ENCODE measurements at places on chromosomes 3 and 15. TPM values are rescaled to one million over a fixed set of nuclear protein-coding genes. Genes with fewer than 3 reads are reported as not detected.
A peak's percentile ranks its signal among the peaks of the same experiment; 100 is the strongest.

DNA sequence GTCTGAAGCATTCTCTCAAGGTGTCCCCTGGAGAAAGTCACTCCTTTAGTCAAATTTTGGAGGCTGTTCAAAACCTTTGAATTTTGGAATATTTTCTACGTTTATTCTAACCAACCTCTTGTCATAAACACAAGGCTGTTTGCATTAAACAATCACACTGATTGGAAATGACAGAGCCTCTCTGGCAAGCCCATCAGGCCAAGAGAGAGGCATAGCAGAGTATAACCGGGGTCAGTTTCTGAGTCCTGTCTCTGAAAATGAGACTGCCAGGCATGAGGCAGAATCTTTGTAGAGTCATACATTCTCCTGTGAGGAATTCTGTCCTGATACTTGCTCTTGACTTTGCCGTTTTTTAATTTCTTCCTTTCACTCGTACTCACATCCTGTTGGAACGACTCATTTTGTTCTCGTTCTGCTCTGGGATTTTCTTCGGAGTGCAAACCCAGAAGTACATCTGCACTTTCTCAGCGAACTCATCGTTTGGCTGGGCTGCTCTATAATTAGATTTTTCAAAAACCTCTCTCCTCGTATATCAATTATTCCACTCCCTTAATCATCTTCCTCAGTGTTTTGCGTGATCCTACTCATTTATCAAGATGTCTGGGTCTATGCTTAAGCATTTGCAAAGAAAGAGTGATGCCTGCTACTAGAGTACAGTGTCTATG lies 114.2 kb downstream of the AGBL1 start:
- DNase-seq = no peak

DNA sequence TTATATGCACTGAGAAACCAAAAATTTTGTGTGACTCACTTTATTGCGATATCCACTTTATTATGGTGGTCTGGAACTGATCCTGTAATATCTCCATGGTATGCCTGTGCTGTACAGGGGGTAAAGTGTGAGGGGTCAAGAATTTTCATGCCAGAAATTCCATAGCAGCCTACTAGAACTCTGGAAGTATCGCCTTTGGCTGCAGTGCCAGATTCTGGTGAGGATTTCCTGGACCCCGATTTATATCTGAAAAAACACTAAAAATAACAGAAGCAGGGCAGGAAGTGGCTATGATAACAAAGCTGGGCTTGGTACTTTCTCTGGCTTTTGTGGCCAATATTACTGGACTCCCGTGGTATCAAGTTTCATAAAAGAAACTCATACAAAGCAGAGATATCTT lies 36.4 kb downstream of the CCDC80 start:
- DNase-seq = no peak

DNA sequence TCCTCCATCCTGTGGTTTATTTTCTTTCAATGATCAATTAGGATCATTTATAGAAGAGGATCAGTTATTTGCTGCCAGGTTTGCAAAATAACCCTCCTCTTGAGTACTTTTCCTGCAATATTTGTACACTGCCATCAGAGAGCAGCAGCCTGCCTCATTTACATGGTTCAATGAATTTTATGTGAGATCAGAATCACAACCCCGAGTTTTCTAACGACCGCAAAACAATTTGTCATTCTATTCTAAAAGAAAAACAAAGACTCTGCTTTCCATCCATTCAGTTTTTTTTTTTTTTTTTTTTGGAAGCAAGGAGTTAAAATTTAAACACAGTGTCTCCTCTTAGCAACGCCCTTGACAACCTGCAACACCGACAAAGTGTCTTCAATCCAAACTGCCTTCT lies 146.9 kb downstream of the RAB11A start:
- DNase-seq = no peak

DNA sequence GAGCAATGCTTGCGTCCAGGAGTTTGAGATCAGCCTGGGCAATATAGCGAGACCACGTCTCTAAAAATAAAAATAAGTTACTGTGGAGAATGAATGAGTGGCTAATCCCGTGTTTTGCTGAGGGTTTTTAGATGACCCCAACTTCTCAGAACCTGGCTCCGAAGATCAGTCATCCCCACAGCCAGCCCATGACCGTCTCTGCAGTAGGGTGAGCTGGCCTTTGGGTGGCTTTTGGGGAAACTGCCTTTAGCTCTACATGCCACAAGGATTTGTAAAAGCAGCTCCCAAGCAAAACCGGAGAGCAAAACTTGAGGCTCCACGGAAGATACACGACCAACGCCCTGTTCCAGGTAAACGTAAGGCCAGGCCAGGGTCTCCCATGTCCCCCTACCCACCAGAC lies 39.2 kb upstream of the TFRC start:
- no peak for DNase-seq

The POU1F1 gene
- total RNA-seq = not detected

- no peak for DNase-seq
Measured at GRCh38 chr3:4866866-4867265, 112.4 kb upstream of the BHLHE40 start.

DNA sequence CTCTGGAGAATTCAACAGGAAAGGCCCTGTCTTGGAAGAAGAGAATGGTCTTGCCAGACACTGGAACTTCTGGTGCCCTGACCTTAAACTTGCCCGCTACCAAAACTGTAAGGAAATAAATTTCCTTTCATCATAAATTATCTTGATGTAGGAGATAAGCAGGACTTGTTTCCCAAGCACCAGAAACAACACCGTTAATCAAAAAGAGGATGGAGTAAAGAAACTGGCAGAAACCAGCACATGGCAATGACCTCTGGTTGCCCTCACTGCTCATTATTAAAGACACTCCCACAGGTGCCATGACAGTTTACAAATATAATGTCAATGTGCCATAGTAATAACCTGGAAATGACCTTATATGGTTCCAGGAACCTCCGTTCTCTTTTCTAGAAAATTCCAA lies 426.1 kb downstream of the EDEM1 start:
- no peak for DNase-seq

DNA sequence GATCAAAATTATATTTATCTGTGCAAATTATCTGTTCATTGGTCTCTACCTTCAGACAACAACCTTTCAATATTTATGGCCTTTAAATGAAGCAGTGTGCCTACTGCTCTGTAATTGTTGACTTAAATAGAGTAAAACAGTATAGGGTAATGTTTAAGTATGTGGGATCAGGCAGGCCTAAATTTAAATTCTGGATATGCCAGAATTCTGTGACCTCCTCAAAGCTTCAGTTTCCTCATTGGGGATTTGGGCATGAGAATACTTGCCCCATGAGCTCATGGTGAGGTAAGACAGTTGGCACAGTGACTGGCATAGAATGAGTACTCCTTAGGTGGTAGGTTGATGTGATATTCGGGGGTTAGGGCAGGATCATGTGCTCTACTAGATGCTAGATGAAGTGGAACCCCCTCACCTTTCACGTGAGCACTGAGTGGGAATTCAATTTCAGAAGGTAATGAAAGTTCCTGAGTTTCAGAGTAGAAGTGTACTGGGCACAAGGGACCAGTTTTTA lies 14.9 kb downstream of the ARL8B start:
- DNase-seq = no peak

The PLCH1 gene
- 7.1 TPM for total RNA-seq

GRCh38 chr15:99213187-99213811 lies 36.1 kb downstream of the TTC23 start:
- DNase-seq = peak; percentile 62

DNA sequence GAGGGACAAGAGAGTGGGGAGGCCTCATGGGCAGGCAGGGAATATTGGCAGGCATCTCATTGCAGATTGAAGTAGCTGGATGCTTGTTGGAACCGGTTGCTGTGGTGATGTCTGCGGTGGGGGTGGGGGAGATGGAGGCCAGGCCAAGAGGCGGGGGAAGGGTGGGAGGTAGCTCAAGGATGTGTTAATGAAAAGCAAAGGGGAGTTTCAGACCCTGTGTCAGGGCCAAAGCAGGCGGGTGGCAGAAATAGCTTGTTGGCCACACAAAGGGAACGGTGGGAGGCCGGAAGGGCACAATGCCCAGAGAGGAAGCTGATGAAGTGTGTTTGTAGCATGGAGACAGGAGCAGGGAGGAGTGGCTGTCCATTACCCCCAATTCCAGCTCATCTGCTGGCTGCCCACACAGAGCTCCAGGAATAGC lies 28.0 kb downstream of the CCDC33 start:
- DNase-seq = no peak

- no peak for DNase-seq
Measured at GRCh38 chr3:34889641-34890040, 749.7 kb upstream of the ARPP21 start.

DNA sequence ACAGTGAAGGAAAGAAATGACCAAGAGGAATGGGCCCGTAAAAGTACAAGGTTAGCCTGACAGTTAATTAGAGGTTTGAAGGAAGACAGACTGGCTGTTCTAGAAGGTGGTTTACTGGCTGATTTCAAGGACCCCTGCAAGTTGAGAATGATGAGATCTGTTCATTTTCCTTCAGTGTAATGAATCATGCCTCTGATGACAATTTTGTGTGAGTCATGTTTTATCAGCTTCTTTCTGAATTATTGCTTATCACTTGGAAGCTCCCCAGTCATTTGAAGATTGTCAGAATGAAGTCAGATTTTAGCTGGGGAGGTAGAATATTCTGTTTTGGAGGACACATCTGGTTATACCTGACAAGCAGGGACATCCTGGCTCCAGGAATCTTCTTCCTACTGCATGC lies 50.6 kb downstream of the DRD3 start:
- no peak for DNase-seq

The LRRC31 gene
- 38.5 TPM for total RNA-seq

The TRA2B gene
- 85.3 TPM for total RNA-seq

GRCh38 chr3:15298504-15298903 lies 33.9 kb downstream of the SH3BP5 start:
- DNase-seq = no peak

- DNase-seq = no peak
Measured at GRCh38 chr3:49300595-49300994, 23.6 kb upstream of the C3orf62 start.

- DNase-seq = no peak
Measured at GRCh38 chr3:77191640-77192039, 151.7 kb downstream of the ROBO2 start.

- DNase-seq = no peak
Measured at GRCh38 chr3:194579091-194579606, 54.1 kb downstream of the TMEM44 start.

DNA sequence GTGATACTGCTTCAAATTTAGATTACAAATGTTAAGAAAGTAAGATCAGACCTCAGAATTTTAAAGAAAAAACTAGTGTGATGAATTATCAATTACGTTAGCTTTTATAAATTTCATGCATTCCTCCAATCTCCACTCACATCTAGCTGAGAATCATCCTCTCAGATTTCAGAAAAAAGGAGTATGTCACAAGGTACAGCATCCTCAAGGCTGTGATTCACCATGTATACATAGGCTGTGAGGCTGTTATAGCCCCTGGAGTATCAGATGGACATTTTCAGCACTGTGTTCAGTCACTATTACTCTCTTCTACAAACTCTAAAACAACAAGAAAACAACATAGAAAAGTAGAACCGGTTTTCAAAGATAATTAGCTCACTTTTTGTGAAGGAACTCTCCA lies 214.4 kb downstream of the PCCB start:
- DNase-seq = no peak

The GOLGA8G gene
- total RNA-seq = not detected

DNA sequence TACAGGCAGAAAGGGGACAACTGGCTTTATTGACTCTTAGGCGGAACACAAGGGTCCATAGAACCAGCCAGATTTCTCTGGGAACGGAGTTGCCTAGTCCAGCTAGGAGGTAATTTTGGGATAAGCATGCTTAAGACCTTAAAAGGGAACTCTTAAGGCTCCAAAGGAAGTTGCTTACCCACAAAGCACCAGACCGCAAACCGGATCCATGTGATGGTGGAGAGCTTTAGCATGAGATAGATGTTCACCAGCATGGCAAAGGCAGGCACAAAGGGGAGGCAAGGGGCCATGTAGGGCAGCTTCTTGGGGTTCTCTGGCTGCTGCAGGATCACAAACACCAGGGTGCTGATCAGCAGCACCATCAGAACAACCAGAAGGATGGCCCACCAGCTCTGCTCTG lies 61.4 kb downstream of the CLDN11 start:
- DNase-seq = no peak

The GHSR gene
- not detected for total RNA-seq

The PCSK6 gene
- 36.4 TPM for total RNA-seq

- no peak for DNase-seq
Measured at GRCh38 chr3:18562364-18563154, 137.4 kb upstream of the SATB1 start.

The SLC24A1 gene
- total RNA-seq = 8.9 TPM

The IL20RB gene
- 0.89 TPM for total RNA-seq

The VWA5B2 gene
- total RNA-seq = 3.3 TPM

- no peak for DNase-seq
Measured at GRCh38 chr15:25456196-25456595, 17.4 kb upstream of the UBE3A start.

DNA sequence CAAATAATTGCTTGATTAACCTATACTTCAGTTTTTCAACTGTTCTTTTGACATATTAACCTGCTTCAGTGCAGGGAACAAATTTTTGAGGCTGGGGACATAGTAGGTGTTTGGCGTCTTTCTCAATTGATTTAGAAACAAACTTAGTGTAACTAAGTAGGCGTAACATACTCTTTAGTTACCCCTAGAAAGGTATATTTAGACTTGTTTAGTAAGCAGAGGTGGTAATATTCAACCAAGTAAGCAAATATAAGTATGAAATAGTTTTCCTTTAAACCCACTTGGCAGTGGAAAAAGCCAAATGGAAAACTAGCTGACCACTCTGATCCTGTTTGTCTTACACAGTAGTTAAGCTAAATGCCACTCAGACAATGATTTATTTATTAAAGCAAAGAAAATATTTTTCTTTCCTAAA lies 113.2 kb downstream of the MBNL1 start:
- no peak for DNase-seq

- DNase-seq = no peak
Measured at GRCh38 chr3:70889162-70890019, 577.0 kb upstream of the MDFIC2 start.

DNA sequence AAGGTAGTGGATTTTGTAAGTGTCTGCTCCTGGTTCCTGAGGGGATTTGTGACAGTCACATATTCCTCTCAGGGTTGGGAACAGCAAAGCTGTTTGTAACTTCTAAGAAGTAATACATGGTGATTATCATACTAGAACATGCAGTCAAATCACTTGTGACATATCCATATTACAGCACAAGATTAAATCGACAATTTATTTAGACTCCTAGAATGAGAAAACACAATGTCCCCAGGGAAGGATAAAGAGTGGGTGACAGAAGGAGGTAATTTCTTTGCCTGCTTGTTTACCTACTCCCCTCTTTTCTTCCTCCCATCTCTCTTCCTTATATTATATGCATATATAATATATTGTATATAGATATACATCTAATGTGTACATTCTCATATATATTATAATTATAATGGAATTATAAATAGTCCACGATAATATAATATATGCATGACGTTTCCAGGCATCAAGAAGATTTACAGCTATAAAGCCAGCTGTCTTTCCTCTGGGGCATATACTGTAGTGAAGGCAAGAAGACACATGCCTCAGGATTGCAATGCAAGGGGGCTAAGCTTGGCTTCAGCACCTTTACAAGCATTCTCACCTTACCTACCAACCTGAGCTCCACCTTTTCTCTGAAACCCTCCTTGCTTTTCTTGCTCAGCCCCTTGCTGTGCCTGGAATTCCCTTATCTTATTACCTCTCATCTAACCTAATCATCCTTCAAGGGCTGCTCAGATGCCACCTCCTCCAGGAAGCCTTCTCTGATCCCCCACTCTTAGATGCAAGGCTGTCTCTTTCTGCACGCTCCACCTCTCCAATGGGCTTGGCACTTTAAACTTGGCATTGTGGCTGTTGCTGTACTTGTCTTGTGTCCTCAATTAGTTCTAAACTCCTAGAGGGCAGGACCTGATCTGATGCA lies 73.1 kb upstream of the PIAS1 start:
- DNase-seq = no peak
